Type B pancreatic cell (in vitro differentiated cells): ENCODE measurements at places on chromosomes 5 and 9. TPM values are rescaled to one million over a fixed set of nuclear protein-coding genes. Genes with fewer than 3 reads are reported as not detected.

- no peak overlapping the region for H3K27ac ChIP-seq
- no peak overlapping the region for H3K4me3 ChIP-seq
- H3K27me3 ChIP-seq, result no peaks in the 10 kb centered on the region
- H3K4me1 ChIP-seq, result peaks cover 31% of the 10 kb centered on the region
Observed at GRCh38 chr9:87267251-87268070, 230.2 kb upstream of the DAPK1 start.

GRCh38 chr9:104555521-104555920 lies 13.4 kb upstream of the OR13C8 start:
- H3K4me3 ChIP-seq, result no peak overlapping the region
- H3K36me3 ChIP-seq, result no peaks in the 10 kb centered on the region
- H3K27me3 ChIP-seq, result no peaks in the 10 kb centered on the region
- no peak overlapping the region for H3K27ac ChIP-seq

GRCh38 chr5:159877016-159877415 lies 39.3 kb upstream of the ADRA1B start:
- H3K4me3 ChIP-seq, result no peak overlapping the region
- no peak overlapping the region for H3K27ac ChIP-seq
- H3K36me3 ChIP-seq, result no peaks in the 10 kb centered on the region
- no peak for DNase-seq
- H3K4me1 ChIP-seq, result peaks cover 10% of the 10 kb centered on the region
- peaks cover 3% of the 10 kb centered on the region for H3K27me3 ChIP-seq

DNA sequence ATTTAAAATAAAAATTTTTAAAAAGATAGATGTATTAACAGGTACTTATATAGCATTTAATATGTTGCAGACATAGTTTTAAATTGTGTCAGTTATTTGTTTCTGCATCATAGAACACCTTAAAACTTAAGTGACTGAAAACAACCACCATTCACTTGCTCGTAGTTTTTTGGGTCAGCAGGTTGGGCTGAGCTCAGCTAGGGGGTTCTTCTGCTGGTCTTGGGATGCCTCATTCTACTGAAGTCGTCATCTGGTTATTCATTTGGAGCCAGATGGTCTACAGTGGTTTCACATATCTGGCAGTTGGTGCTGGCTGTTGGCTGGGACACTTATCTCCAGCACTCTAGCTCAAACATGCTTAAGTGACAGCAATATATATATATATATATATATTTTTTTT lies 29.6 kb downstream of the PSAT1 start:
- DNase-seq, result no peak
- peaks cover 39% of the 10 kb centered on the region for H3K36me3 ChIP-seq
- peaks cover 13% of the 10 kb centered on the region for H3K4me1 ChIP-seq
- H3K27ac ChIP-seq, result no peak overlapping the region
- no peak overlapping the region for H3K4me3 ChIP-seq

Gene PFN3
- total RNA-seq, result not detected in 2 replicates

DNA sequence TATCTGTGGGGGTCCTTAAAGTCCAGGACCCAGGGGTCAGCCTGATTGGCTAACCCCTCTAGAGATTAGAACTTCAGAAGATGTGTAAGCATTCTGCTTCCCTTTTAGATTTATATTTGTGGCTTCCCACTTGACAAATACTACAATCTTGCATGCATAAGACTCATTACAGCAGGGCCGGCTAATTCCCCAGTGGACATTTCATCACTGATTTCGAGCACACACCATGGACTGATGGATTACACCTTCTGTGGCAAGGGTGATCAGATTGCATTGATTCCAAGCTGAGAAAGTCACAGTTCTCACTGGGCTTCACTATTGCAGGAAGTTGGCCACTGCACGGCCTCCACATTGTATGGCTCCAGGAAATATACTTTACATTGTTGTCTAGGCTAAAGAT lies 65.8 kb upstream of the DAPK1 start:
- no peaks in the 10 kb centered on the region for H3K27me3 ChIP-seq
- H3K36me3 ChIP-seq, result no peaks in the 10 kb centered on the region
- peaks cover 31% of the 10 kb centered on the region for H3K4me1 ChIP-seq
- no peak overlapping the region for H3K27ac ChIP-seq
- H3K4me3 ChIP-seq, result no peak overlapping the region
- no peak for DNase-seq

DNA sequence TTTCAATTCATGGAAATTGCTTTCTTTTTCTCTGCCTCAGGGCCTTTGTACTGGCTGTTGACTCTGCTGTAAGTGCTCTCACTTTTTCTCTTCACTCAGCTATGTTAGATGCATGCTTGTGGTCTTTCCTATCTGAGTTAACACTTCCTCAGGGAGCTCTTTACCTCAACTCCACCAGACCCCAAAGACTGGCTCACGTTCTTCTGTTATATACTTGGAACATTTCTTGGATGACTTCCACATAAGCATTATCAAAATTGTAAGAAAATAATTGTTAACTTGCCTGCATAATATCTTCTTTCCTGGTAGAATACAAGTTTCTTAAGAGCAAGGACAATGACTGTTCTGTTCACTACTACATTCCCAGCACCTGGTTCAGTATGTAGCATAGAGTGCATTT lies 455.9 kb downstream of the EBF1 start:
- H3K27ac ChIP-seq, result no peak overlapping the region
- no peak overlapping the region for H3K4me3 ChIP-seq
- no peaks in the 10 kb centered on the region for H3K27me3 ChIP-seq
- DNase-seq, result no peak

DNA sequence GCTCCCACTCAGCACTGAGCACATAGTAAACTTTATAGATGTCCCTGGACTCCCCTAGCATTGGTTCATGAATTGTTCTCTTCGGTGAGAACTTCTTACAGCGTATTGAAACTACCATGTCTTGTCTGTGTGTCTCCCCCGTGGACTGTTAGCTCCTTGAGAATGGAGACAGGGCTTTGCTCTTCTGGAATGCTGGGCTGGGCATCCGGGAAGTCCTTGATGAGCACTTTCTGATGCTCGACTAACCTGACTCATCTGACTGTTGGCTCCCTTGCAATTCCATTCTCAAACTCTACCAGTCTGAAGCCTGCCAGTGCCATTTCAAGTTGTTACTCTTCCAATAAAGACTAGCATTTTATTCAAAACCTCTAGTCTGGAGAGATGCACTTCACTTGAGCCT lies 15.0 kb upstream of the PFDN1 start:
- no peak overlapping the region for H3K27ac ChIP-seq
- H3K4me1 ChIP-seq, result no peaks in the 10 kb centered on the region
- no peak for DNase-seq
- H3K27me3 ChIP-seq, result no peaks in the 10 kb centered on the region
- H3K36me3 ChIP-seq, result no peaks in the 10 kb centered on the region
